ENCODE measurements at places on chromosomes 12 and 14.

GRCh38 chr14:50363714-50364111, 33.0 kb downstream of the CDKL1 start:
- no peak for DNase-seq

DNA sequence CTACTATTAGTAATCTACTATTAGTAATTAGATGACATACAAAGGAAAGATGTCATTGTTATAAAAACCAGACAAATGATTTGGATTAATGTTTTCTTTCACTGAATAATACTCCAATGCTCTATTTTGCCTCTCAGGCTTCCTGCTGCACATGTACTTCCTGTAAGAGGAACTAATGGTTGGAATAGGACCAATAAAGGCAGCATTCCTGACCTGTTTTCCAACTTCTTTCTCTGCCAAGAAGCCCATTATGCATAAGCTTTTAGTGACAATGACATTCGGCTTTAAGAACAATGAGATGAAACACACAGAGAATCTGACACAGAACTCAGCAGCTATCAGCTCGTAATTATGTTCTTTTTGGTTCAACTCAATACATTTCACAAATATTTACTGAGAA, 5.2 kb upstream of the C12orf56 start:
- DNase-seq, result no peak

DNA sequence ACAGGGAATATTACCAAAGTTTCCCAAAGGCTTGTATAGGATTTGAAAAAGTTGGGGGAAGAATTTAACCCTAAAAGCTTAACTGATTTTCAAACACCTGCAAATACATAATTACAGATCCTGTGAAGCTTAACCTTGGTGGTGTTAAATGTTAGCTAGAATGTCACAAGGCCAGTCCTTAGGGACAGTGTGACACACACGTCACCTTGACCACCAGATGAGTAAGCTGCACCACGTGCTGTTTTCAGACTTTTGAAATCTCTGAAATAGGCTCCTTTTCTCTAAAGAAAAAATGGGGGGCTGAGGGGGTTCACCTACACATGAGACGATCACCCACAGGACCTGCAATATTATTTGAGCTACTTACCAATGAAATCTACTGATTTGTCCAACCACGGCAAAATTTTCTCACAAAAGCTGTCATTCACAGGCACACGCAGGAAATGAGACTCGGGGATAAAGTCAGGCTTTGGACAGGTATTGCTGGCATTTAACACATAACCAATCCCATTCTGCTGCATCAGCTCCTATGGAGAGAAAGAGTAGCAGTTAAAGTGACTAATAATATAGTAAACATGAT, 75.9 kb downstream of the DUSP16 start:
- DNase-seq, result peak; percentile 73

- DNase-seq, result no peak
These were observed 83.3 kb downstream of the ATXN7L3B start for GRCh38 chr12:74620921-74621320.

- no peak for DNase-seq
These were observed 6.7 kb downstream of the NR4A1 start for GRCh38 chr12:52057638-52058576.

DNA sequence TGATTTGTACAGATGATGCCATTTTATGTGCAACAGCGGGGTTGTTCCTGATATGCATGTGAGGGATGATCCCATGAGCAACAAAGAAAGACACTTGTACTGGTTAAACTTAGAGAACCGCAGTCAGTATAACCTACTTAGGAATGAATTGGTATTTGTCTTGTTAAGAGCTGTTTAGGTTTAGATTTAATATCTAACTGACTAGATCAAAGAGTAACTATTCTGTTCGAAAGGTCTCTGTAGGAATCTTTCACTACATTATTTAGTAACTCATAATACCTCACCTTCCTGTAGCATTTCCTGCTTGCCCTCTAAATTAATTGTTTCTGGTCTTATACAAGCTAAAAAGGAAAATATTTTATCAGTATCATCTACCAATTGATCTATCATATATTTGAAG, 350.4 kb downstream of the TRHDE start:
- DNase-seq, result no peak

- DNase-seq, result no peak
These were observed 69.8 kb upstream of the RIN3 start for GRCh38 chr14:92443741-92444140.

DNA sequence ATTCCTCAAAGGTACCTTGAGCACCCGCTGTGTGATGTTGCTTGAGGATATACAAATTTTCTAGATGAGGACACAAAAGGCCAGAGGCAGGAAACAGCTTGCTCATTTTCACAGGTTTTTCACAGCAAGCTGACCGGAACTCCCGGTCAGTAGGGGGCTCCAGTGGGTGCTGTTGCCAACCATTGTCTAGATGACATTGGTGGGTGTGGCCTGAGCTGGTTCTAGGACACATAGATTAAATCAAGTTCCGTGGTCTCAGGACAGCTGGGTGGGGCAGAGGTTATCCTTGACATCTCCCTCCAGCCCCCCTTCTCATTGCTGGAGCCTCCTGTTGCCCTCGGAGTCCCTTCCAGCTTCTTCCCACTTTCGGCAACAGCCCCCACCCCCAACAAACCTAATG, 153.6 kb upstream of the FKBP4 start:
- peak; percentile 55 for DNase-seq

DNA sequence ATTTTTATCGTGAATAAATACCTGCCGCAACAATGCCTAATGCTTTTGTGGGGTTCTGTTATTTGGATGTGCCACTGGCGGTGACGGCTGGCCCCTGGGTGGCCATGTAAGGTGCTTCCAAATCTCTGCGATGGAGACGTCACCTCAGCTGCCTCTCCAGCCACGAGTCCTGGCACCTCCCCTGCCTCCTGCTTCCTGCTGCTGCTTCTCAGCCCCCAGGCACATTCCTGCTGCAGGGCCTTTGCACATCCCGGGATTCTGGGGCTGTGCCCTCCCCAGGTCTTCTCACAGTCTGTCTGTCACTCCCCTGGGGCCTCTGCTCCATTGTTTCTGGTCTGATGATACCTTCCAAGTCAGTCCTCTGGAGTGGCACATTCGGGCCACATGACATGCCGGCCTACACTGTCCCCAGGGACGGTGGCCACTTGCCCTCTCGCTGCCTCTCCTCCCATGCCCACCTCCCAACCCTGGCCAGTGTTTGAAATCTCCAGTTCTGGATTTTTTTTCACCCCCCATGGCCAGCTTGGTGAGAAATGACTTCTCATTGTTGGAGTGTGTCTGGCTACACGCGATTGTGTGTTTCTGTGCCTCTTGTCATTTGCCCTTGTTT, 151.8 kb downstream of the KIF26A start:
- peak; percentile 13 for DNase-seq

DNA sequence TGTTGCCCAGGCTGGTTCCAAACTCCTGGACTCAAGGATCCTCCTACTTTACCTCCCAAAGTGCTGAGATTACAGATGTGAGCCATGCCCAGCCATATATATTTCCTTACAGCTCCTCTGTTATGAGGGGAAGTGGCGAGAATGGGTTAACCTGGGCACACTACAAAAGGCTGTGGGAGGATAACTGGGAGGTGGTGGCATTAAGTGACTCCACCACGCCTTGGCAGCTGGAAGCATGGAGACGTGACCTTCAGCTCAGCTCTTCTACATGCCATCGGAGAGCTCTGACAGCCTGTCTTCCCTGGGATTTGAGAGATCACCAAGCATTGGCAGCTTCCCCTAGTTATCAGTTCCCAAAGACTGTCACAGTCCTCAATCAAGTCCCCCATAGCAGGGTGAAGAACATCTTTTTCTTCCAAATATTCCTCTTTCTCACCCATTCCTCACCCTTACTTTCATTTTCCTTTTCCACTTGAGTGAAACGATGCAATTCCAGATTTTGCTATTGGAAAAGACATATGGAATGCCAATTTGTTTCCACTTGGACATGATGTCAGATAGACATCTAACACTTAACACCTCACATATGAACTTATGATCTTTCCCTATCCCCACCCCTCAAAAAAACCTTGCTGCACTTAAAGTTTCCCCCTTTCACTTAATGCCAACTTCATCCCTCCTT, 48.5 kb downstream of the PHLDA1 start:
- DNase-seq, result peak; percentile 46

DNA sequence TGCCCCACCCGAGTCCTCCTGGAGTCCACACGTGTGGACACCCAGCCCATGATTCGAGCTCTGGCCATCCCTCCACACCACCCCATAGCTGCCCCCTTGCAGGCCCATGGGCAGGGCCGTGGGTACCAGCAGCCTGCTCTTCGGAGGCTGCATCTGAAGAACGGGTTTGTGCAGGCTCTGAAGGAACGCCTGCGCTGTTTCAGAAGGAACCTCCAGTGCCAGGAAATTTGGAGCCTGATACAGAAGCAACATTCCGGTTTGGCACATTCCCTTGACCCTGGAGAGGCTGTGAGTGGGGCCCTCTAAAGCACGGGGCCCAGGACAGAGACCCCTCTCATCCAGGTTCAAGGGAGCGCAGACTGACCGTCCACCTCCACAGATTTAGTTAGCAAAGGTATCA, 57.0 kb downstream of the ZNF664 start:
- no peak for DNase-seq

- DNase-seq, result peak; percentile 95
These were observed 657.5 kb upstream of the TBX3 start for GRCh38 chr12:115341442-115341841.

- DNase-seq, result no peak
These were observed 31.7 kb downstream of the FGD4 start for GRCh38 chr12:32431025-32431424.

GRCh38 chr12:12717586-12718380, 615 bp downstream of the CDKN1B start:
- DNase-seq, result peak; percentile 35

GRCh38 chr12:61272441-61272840, 987.8 kb upstream of the USP15 start:
- DNase-seq, result no peak

DNA sequence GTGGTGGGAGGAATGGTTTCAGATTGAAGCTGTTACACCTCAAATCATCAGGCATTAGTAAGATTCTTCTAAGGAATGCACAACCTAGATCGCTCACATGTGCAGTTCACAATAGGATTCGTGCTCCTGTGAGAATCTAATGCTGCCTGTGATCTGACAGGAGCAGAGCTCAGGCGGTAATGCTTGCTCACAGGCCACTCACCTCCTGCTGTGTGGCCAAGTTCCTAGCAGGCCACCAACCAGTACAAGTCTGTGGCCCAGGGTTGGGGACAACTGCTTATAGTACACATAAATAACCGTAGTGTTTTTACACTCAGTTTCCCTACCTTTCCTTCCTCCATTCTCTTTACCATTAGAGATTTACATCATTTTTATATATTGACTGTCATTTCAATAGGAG, 121.4 kb downstream of the SLCO1B3 start:
- no peak for DNase-seq

DNA sequence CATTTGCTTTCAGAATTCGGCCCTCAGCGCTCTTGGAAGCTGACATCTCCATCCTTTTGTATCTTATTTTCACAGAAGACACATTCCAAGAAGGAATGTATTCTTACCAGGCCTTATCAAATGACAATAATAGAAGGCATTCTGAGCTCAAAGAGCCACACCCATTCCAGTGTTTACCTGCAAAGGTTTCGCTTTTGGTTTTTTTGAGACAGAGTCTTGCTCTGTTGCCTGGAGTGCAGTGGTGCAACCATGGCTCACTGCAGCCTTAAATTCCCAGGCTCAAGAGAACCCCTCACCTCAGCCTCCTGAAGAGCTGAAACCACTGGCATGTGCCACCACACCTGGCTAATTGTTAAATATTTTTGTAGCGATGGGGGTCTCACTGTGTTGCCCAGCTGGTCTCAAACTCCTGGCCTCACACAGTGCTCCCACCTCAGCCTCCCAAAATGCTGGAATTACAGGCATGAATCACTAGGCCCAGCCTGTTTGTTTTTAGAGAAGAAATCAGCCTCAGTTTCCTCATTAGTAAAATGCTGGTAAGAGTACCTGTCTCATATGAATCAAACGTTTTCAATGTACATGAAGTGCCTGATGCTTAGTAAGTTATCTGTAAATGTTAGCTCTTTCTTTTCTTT, 69.2 kb downstream of the SLC6A12 start:
- DNase-seq, result no peak

DNA sequence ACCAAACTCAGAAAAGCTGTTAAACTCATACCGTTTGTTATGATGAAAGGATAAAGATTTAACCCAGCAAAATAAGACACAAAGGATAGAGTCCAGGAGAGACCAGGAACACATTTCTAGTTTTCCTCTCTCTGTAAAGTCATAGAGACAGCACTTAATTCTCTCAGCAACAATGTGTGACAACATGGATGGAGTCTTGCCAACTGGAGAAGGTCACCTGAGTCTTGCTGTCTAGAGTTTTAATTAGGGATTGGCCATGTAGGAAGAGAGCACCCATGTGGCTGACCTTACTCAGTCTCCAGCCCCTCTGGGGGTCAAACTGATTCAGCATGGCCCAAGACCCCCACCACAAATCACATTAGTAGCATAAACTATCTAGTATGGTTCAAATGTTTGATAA, 151.0 kb upstream of the ATF7IP start:
- peak; percentile 34 for DNase-seq

- no peak for DNase-seq
These were observed 36.2 kb upstream of the FZD10 start for GRCh38 chr12:130126023-130126432.

DNA sequence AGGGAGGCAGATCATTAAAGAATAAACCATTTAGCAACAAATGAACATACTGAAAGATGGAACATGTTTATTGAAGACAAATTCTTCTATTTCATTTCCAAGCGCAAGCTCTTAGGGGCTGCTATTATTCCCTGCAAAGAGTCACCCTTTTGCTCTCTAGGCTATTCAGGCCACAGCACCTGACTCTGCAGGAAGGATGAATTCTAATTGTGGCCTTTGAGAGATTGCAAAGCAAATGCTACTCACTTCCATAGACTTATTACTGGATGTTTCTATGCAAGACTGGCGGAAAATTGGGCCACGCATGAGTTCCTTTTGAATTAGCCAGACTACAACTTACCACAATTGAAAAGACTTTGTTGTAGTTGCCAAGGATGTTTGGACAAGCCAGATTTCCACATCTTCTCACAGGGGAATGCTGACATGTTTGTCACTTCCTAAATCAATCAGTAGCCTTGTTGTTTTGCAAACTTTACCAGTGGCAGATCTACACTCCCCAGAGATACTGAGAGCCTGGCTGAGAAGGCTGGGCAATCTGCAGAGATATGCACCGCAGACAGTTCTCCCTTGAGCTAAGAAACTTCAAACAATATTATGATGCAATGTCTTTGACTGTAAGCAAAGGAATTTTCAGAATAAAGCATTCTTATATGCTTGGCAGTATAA, 334.3 kb upstream of the SYT1 start:
- no peak for DNase-seq

- DNase-seq, result peak; percentile 83
These were observed 23.6 kb downstream of the VASH1 start for GRCh38 chr14:76784881-76785280.

- no peak for DNase-seq
These were observed 16.1 kb upstream of the EIF4B start for GRCh38 chr12:52990206-52990605.

- no peak for DNase-seq
These were observed 8.3 kb downstream of the EMG1 start for GRCh38 chr12:6979021-6979420.

All from adrenal gland (tissue), 19 donors.